HCT116 (cell line): ENCODE measurements at places on chromosomes 3 and 15. TPM values are rescaled to one million over a fixed set of nuclear protein-coding genes. Genes with fewer than 3 reads are reported as not detected.

CSPG4 gene
- 18.1 TPM for total RNA-seq

DNA sequence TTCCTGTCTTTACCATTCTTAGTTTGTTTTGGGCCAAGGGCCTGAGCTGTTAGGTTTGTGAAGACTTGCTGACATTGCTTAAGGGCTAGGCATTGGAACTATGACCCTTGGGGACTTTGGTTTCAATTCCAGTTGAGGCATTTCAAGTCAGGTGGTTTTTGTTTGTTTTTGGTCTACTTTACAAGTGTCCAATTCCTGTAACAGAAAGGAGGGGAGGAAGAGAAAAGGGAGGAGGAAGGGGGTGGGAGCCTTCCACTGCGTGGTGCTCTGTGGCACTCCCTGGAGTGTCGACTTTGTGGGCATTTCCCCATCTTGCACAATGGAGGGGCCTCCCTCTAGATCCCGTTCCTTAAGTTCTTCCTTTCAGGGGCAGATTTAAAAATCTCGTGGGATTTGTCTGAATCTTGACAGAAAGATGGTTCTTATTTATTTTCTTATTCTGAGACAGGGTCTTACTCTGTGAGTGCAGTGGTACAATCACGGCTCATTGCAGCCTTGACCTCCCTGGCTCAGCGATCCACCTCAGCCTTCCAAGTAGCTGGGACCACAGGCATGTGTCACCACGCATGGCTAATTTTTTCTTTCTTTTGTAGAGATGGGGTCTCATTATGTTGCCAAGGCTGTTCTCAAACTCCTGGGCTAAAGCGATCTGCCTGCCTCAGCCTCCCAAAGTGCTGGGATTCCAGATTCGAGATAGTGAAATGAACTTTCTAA lies 59.5 kb upstream of the RYK start:
- no peak overlapping the region for H3K4me3 ChIP-seq
- H3K36me3 ChIP-seq = no peaks in the 10 kb centered on the region
- no peak for DNase-seq
- H3K4me1 ChIP-seq = peaks cover 56% of the 10 kb centered on the region
- no peaks in the 10 kb centered on the region for H3K27me3 ChIP-seq

DNA sequence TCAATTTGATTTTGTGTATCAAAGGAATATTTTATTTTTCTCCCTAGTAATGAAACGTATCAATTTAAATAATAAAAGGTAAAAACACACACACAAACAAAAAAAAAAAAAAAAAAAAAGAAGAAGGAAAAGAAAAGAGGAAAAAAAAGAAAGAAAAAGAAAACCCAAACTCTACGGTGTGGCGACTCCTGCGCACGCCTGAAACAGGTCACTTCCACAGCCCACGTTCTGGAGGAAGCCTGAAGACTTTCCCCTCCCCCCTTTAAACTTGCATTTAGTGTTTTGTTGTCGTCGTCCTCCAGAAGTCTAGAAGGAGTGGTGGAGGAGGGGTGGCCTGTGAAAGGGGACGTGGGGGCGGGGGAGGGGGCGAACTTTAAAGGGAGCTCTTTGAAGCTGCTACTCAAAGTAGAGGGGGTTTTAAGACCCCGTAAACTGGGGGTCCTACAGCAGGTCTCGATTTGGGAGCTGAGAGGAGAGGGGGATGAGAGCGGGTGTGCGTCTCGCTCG lies 2.3 kb upstream of the TLE3 start:
- H3K4me3 ChIP-seq = peak overlapping the region; percentile 41
- H3K27ac ChIP-seq = peak overlapping the region; percentile 63; the same call in 1 of the 2 replicates
- H3K27me3 ChIP-seq = no peaks in the 10 kb centered on the region
- peaks cover 53% of the 10 kb centered on the region for H3K4me1 ChIP-seq
- H3K36me3 ChIP-seq = no peaks in the 10 kb centered on the region; the same call in 1 of the 2 replicates
- peak; percentile 13 for DNase-seq

PARP15 gene
- 0.12 TPM for total RNA-seq

DNA sequence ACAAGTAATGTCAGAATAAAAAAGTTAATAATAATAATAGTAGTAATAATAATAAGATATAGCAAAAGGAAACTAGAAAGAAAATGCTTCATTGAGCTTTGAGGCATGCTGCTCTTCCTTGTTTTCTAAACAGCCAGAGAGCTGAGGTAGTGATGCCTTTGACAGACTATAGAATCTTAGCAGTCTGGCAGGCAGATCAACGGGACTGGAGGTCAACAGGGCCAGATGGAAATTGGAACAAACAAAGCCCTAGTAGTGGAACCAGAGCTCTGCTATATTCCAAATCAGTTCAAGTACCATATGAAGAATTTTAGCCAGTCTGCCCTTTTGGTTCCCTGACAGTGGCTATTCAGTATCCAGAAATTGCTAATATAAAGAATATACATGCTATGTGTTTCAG lies 278.6 kb downstream of the NLGN1 start:
- no peaks in the 10 kb centered on the region for H3K4me1 ChIP-seq
- no peak overlapping the region for H3K4me3 ChIP-seq
- no peaks in the 10 kb centered on the region for H3K27me3 ChIP-seq
- H3K27ac ChIP-seq = no peak overlapping the region
- DNase-seq = no peak

DNA sequence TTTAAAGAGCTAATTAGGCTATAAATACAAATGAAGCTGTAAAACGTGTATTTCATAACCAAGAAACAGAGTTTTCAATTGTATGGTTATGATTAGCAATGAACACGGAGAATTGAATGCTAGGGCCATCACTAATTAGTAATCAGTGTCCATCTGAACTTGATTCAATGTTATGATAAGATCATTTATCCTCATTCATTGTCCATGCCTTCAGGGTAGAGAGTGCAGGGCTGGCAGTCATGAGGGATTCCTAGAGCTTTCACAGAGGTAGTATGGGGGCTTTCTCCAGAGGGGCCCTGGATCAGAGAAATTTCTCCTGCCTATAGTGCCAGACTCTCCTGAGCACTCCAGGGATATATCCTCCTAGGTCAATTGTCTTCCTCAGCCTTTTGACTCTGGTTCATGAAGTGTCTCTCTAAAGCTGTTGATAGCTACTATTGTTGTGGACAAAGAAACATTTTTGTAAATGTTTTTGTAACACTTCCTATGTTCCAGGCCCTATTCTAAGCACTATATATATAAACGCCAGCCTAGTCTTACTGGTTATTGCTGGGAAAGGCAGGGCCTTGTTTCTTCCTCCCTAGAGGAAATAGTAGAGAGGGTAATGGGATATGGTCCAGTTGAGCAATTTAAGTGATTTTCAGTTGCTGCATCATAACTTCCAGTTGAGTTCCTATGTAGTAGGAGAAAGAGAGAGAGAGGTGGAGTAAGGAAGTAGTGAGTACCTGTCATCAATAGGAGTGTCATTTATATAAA lies 249.0 kb downstream of the NFKBIZ start:
- H3K27ac ChIP-seq = no peak overlapping the region
- H3K27me3 ChIP-seq = no peaks in the 10 kb centered on the region
- H3K4me3 ChIP-seq = no peak overlapping the region

DNA sequence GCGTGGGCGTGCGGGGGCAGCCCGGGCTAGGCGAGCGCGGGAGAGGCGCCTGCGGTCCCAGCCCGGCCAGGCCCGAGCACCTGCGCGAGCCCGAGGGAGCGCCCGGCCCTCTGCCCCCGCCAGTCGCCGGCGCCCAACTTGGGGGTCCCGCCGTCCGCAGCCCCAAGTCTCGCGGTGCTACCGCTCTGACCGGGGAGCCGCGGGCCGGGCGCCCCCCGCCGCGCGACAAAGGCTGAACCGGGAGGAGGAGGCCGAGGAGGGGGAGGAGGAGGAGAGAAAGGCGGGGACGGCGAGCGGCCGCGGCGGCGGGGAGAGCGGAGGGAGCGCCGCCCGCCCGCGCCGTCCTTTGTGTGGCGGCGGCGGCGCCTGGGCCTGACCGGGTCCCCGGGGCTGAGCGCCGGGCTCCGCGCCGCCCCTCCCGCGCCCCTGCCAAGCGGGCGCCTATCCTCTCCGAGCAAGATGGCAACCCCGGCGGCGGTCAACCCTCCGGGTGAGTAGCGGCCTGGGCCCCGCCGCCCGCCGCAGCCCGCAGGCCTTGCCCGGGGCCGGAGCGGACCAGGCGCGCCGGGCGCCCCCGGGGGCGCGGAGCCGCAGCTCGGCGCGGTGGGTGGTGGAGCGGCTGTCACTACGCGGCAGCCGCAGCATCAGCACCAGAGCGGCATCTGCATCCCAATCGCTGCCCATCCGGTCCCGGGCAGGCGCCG lies at the start of gene ARNT2:
Gene ARNT2, plus strand, starts transcription at position 326 of the 704 bp plus-strand sequence. Its CDS starts 134 bp downstream, at position 460.
- H3K4me1 ChIP-seq = no peaks in the 10 kb centered on the region
- H3K36me3 ChIP-seq = no peaks in the 10 kb centered on the region
- 0 out of 2 replicates have a peak, but pooled peaks cover 3% of the 10 kb centered on the region for H3K27me3 ChIP-seq

DNA sequence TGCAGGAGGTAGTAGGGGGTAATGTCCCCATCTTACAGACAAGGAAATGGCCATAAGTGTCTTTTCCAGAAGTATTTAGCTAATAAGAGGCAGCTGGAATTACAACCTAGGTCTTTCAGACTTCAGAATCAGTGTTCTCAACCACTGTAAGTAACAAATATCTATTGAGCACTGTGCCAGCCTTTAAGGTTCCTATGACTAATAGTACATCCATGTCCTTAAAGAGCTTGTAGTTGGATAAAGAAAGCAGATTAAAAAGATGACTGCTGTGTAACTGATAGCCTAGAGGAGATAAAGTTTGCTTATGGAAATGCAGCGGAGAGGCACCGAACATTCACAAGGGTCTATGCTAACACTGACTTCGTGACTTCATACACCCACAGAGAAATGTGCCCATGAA lies 136.0 kb downstream of the KCNMB2 start:
- H3K36me3 ChIP-seq = no peaks in the 10 kb centered on the region
- no peak overlapping the region for H3K27ac ChIP-seq
- no peaks in the 10 kb centered on the region for H3K27me3 ChIP-seq
- no peak for DNase-seq
- no peak overlapping the region for H3K4me3 ChIP-seq

ZMAT3 gene
- total RNA-seq = 12.1 TPM

DNA sequence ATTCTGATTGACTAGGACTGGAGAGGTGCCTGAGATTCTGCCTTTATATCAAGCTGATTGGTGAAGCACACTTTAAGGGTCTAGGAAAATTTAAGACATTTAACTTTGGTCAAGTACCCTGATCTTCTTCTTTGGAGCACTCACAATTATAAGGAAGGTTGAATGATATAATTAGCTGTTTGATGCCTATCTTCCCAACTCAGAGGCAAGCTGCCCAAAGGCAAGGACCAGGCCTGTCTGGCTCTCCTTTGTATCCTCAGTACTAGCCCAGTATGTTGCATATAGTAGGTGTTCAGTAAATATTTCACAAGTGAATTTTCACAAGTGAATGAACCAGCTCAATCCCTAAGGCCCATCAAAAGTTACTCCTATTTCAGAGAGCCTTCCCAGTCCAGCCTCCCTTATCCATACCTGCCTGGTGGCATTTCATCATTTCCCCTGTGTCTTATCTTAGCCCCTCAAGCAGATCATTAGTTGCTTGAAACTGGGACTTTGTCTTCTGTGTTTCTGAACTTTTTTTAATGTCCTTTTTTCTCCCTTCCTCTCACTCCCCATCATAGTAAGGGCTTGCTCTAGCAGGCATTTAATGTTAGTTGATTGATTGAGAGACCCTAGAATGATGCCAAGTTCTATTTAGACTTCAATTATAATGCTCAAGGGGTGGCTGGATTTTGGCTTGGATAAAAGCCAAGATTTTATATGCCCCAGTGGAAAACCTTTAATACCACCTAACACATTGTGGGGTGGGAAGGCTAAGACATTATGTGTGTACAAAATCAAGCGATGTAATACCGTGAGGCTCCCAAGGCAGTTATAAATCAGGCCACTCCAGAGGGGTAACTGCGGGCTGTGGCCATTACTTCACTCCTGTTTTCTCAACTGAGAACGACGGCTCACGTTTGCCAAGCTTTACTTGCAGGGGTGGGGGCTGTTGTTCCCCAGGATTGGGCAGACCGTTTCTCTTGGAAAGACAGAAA lies 43.2 kb upstream of the BOC start:
- no peak for DNase-seq
- no peaks in the 10 kb centered on the region for H3K36me3 ChIP-seq
- no peaks in the 10 kb centered on the region for H3K27me3 ChIP-seq
- H3K4me3 ChIP-seq = no peak overlapping the region

DNA sequence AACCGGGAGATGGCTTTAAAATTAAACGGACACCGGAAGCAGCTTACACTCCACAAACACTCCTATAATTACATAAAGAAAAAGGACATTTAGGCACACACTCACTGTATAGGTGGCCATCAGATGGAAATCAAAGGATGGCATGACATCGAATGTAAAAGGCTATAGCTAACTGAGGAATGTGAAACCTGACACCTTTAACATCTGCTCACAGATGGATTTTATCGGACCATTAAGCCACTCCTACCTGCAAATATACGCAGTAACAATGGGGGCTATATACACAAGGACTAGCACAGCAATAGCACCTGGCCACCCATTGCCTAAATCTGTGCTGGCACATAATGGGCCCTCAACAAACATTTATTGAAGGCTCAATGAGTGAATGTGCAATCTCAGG lies 14.5 kb upstream of the RBSN start:
- H3K4me1 ChIP-seq = peaks cover 1% of the 10 kb centered on the region; the same call in 1 of the 2 replicates
- H3K27me3 ChIP-seq = no peaks in the 10 kb centered on the region
- H3K4me3 ChIP-seq = no peak overlapping the region
- DNase-seq = no peak
- no peaks in the 10 kb centered on the region for H3K36me3 ChIP-seq

DNA sequence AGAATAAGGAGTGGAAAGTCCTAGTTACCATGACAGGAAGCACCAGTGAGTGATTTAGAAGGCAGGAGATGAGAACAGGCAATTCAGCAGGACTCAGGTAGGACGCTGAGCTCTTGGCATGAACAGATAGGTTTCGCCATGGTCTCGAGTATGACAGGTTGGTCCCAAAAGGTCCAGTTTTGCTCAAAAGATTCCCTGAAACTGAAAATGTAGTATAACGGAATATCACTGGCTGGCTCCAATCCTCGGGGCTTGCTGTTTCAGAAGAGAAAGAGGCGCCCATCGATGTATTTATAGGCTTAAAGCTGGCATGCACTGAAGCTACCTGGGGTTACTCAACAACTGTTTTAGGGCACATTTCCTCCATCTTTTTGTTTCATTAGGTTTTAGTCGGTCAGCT lies 59.2 kb downstream of the SRGAP3 start:
- no peaks in the 10 kb centered on the region for H3K36me3 ChIP-seq
- H3K4me3 ChIP-seq = no peak overlapping the region
- DNase-seq = no peak
- H3K27me3 ChIP-seq = peaks cover 13% of the 10 kb centered on the region; the same call in 1 of the 2 replicates
- no peak overlapping the region for H3K27ac ChIP-seq

GRCh38 chr3:66297900-66298299 lies 77.1 kb downstream of the SLC25A26 start:
- no peak overlapping the region for H3K4me3 ChIP-seq
- H3K4me1 ChIP-seq = no peaks in the 10 kb centered on the region
- H3K27ac ChIP-seq = no peak overlapping the region
- H3K36me3 ChIP-seq = no peaks in the 10 kb centered on the region
- DNase-seq = no peak
